CD8-positive, alpha-beta memory T cell (primary cell): ENCODE measurements at places on chromosomes 1 and 21. TPM values are rescaled to one million over a fixed set of nuclear protein-coding genes. Genes with fewer than 3 reads are reported as not detected.

GRCh38 chr1:39681294-39681693, 9.4 kb upstream of the NT5C1A start:
- peaks cover 24% of the 10 kb centered on the region for H3K4me1 ChIP-seq
- no peak for DNase-seq
- H3K27me3 ChIP-seq, result no peaks in the 10 kb centered on the region
- H3K4me3 ChIP-seq, result peak overlapping the region; percentile 10

- H3K4me1 ChIP-seq, result no peaks in the 10 kb centered on the region
- no peak overlapping the region for H3K27ac ChIP-seq
- no peak for DNase-seq
- no peaks in the 10 kb centered on the region for H3K27me3 ChIP-seq
Observed at GRCh38 chr1:13935336-13935735, 235.3 kb downstream of the PRDM2 start.

GRCh38 chr1:56377431-56377830, 201.9 kb downstream of the PLPP3 start:
- DNase-seq, result no peak
- no peaks in the 10 kb centered on the region for H3K27me3 ChIP-seq
- no peaks in the 10 kb centered on the region for H3K4me1 ChIP-seq
- H3K27ac ChIP-seq, result no peak overlapping the region

- H3K4me3 ChIP-seq, result no peak overlapping the region
- no peaks in the 10 kb centered on the region for H3K27me3 ChIP-seq
- no peaks in the 10 kb centered on the region for H3K4me1 ChIP-seq
- no peak overlapping the region for H3K27ac ChIP-seq
Observed at GRCh38 chr1:168252204-168252733, 26.5 kb downstream of the SFT2D2 start.

- H3K4me1 ChIP-seq, result no peaks in the 10 kb centered on the region
- no peak for DNase-seq
- no peaks in the 10 kb centered on the region for H3K27me3 ChIP-seq
- no peak overlapping the region for H3K27ac ChIP-seq
- no peak overlapping the region for H3K4me3 ChIP-seq
Observed at GRCh38 chr1:150076066-150076465, 8.5 kb downstream of the VPS45 start.

- peaks cover 82% of the 10 kb centered on the region for H3K4me1 ChIP-seq
- no peak for DNase-seq
- H3K27me3 ChIP-seq, result no peaks in the 10 kb centered on the region
- no peaks in the 10 kb centered on the region for H3K36me3 ChIP-seq
- H3K27ac ChIP-seq, result peak overlapping the region; percentile 46
- no peak overlapping the region for H3K4me3 ChIP-seq
Observed at GRCh38 chr1:145985129-145985501, 11.3 kb downstream of the TXNIP start.

DNA sequence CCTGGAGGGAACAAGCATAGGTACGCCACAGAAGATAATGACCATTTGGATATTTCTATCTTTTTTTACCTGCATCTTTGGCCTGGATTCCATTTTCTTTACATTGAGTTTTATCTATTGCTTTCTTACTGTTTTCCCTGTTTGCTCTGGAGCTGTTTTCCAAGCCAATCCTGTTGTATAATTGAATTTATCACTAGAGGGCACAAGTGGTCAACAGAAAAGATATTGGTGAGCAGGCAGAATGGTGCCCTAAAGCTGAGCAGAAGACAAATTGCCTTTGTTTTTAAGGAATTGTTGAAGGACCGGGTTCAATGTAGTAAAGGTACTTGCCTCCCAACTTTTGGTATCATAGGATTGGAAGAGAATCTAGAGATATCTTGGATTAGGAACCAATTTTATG, 152.8 kb downstream of the PPP1R12B start:
- no peak overlapping the region for H3K4me3 ChIP-seq
- no peaks in the 10 kb centered on the region for H3K36me3 ChIP-seq
- H3K4me1 ChIP-seq, result no peaks in the 10 kb centered on the region
- no peaks in the 10 kb centered on the region for H3K27me3 ChIP-seq
- DNase-seq, result no peak

ALX3 gene
- not detected for total RNA-seq

FGR gene
- total RNA-seq, result 1.8 TPM

- no peak overlapping the region for H3K4me3 ChIP-seq
- H3K36me3 ChIP-seq, result no peaks in the 10 kb centered on the region
- no peak overlapping the region for H3K27ac ChIP-seq
- H3K4me1 ChIP-seq, result no peaks in the 10 kb centered on the region
Observed at GRCh38 chr21:41501919-41502318, 6.0 kb downstream of the TMPRSS2 start.

DNA sequence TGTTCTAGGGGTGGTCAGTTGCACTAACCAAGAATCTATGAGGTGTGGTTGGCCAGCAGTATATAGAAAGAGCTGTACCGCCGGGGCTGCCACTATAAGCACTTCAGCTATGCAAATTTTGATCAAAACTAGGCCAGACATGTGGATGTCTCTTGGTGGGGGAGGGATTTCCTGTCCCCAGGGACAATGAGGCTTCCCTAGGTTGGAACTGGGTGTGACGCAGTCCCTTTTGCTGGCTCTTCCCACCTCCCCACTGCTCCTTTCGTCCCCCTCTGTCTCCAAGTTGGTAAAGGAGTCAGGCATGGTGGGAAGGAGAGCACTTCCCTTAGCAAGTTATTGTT, 13.6 kb downstream of the SDCCAG8 start:
- H3K27me3 ChIP-seq, result no peaks in the 10 kb centered on the region
- no peaks in the 10 kb centered on the region for H3K36me3 ChIP-seq
- DNase-seq, result no peak
- peak overlapping the region; percentile 63 for H3K27ac ChIP-seq

DCST1 gene
- total RNA-seq, result not detected

DNA sequence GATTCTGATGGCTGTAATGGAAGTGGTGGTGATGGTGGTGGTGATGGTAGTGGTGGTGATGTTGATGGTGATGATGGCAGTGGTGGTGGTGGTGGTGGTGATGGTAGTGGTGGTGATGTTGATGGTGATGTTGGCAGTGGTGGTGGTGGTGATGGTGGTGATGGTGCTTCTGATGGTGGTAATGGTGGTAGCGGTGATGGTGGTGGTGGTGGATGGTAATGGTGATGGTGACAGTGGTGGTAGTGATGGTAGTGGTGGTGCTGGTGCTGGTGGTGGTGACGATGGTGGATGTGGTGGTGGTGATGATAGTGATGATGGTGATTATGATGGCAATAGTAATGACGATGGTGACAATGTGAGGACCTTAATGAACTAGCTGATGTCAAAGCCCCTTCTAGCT, 35.6 kb upstream of the LRRC3 start:
- DNase-seq, result no peak
- H3K27ac ChIP-seq, result no peak overlapping the region
- H3K4me1 ChIP-seq, result no peaks in the 10 kb centered on the region
- H3K36me3 ChIP-seq, result no peaks in the 10 kb centered on the region

LYPD8 gene
- total RNA-seq, result not detected

ARHGEF10L gene
- 0.24 TPM for total RNA-seq

- no peak overlapping the region for H3K27ac ChIP-seq
- no peaks in the 10 kb centered on the region for H3K36me3 ChIP-seq
- H3K4me1 ChIP-seq, result no peaks in the 10 kb centered on the region
- H3K4me3 ChIP-seq, result no peak overlapping the region
Observed at GRCh38 chr1:3687504-3687903, 35.2 kb downstream of the TP73 start.

GRCh38 chr1:55792870-55793269, 577.7 kb upstream of the USP24 start:
- no peaks in the 10 kb centered on the region for H3K4me1 ChIP-seq
- no peak overlapping the region for H3K4me3 ChIP-seq
- H3K27me3 ChIP-seq, result no peaks in the 10 kb centered on the region
- H3K27ac ChIP-seq, result no peak overlapping the region
- no peak for DNase-seq

DNA sequence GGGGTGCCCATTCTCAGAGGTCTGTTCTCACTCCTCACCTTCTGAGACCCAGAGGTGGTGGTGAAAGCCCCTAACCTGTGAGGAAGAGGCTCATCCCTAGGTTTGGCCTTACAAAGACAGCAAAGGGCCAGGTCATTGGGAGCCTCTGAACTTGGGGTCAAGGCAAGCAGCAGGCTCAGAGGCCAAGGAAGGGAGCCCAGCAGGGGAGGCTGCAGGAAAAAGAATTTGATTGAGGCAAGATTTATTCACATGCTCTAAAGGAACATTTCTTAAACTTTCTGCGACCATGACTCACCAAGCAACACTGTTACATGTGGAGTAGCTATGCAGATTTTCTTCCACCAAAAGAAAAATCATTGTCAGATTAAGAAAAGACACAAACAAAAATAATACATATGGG, 132.5 kb upstream of the SYT6 start:
- no peaks in the 10 kb centered on the region for H3K4me1 ChIP-seq
- DNase-seq, result no peak

DNA sequence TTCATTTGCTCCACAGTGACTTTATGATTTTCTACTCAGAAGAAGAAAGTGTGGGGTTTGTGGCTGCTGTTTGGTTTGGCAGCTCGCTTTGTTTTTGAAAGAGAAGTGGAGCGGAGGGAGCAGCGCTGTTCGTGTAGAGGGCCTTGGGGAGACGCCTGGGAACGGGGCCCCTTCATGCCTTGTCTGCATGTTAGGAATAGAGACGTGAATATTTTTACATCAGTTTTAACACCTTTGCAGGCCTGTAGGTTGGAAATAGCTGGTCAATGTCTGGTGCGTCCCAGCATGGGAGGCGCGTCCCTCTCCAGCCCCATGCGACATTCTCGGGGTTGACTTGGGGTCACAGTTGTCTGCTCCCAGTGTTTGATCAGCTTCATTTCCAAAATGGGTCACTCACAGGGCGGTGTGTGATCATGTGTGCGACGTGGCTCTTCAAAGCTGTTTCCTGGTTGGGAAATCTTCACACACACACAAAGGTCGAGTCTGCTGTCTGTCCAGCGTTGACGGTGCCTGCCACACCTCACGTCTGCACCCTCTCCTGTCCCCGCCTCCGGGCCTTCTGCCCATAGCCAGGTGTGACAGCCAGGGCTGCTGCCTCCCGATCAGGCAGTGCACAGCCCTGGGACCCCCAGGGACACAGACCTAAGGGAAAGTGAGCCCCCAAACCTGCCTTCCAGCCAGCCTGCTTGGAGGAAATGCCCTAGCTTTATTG, 149.2 kb downstream of the PSMG1 start:
- no peak overlapping the region for H3K4me3 ChIP-seq
- no peak overlapping the region for H3K27ac ChIP-seq
- H3K36me3 ChIP-seq, result no peaks in the 10 kb centered on the region
- peaks cover 3% of the 10 kb centered on the region for H3K27me3 ChIP-seq

- no peak overlapping the region for H3K27ac ChIP-seq
- no peaks in the 10 kb centered on the region for H3K36me3 ChIP-seq
- no peaks in the 10 kb centered on the region for H3K4me1 ChIP-seq
- H3K27me3 ChIP-seq, result no peaks in the 10 kb centered on the region
- no peak for DNase-seq
Observed at GRCh38 chr1:246947255-246947654, 15.5 kb upstream of the AHCTF1 start.
